ENCODE measurements at places on chromosomes 12 and 14.

- DNase-seq: no peak
Measured at GRCh38 chr14:88618476-88618875, 55.6 kb downstream of the ZC3H14 start.

DNA sequence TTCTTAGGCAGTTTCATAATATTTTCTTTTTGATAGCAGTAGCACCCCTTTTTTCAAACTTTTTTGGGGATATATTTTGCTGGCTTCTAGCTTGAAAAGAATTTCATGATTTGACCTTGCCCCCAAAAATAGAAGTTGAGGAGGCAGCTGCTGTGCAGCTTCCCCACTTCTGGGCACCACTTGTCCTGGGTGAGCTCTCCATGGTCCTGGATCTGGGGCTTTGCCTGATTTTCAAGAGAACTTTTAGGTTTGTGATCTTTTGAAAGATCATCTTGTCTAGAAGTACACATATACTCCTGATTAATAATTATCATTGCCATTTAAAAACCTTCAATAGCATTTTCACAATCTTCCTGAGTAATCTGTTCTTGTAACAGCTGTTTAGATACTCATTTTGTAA lies 271.6 kb downstream of the NPAS3 start:
- DNase-seq: no peak

DNA sequence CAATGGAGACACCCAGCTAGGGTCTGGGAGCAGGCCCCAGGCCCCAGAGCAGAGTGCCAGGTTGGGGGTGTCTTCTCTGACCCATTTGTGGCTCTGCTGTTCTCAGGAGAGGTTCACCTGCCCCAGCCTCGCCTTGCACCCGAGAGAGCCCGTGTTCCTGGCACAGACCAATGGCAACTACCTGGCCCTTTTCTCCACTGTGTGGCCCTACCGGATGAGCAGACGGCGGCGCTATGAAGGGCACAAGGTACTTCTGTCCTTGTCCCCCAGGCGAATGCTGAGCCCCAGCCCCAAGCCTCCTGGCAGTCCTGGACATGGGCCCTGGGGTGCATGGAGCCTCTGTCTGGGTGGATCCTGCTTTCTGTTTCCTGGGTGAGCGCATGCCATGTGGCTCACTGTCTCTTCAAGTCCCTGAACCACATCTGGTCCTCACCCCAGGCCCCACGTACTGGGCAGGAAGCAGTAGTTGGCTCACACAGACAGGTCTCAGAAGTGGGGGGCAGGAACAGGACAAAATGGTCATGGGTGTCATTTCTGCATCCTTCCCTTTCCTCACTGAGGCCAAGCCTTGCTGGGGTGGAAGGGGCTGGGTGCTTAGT lies 58.2 kb downstream of the BEGAIN start:
- no peak for DNase-seq

DNA sequence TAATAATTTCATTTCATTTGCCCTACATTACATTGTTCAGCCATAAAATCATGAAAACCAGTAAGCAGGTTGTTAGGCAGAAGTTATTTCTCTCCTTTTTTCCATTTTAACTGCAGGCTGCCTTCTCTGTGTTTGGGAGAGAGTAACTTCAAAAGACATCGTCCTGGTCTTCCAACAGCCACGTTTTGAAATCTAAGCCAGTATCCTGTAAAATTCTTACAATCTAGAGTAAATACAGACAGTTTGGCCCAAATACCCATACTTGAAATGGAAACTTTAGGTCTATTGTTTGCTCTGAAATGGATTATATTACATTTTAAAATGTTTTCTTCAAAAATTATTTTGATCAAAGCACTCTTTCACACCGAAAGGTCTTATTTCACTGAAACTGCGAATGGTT lies 66.1 kb upstream of the SLCO1C1 start:
- DNase-seq: no peak

GRCh38 chr12:110028323-110028722 lies 20.0 kb downstream of the C12orf76 start:
- DNase-seq: no peak

- no peak for DNase-seq
Measured at GRCh38 chr12:30996752-30997151, 70.2 kb downstream of the TSPAN11 start.

DNA sequence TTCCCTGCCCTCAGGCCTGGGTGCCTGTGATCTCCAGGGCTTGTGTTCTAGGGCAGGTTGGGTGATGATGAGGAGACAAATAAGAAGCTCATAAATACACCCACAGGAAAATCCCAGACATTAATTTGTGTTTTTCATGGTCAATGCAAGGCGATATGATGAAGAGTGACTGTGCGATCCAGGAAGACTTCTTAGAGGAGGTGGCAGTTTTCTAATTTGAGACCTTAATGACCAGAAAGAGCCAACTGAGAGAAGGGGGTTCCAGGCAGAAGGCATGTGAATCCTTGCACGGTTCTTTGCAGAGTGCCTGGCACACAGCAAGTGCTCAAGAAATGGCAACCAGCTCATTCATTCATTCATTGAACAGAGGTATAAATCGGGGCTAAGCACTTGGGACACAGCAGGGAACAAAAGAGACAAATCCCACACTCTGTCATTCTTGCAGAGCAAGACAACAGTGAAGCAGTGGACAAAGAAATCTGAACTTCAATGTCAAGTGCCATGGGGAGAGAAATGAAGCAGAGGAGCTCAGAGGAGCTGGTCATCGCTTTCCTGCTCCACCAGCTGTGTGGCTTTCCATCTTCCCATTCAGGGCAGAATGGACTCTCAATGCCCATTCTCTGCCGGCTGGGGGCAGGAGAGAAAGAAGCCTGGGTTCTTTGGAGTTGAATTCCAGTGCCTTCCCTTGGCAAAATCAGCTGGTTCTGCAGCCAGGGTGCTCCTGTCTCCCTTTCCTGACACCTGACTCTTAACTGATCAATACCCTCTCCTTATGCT lies 128.3 kb downstream of the AACS start:
- DNase-seq: no peak

GRCh38 chr12:116573776-116574175 lies 14.6 kb downstream of the MAP1LC3B2 start:
- DNase-seq: no peak

DNA sequence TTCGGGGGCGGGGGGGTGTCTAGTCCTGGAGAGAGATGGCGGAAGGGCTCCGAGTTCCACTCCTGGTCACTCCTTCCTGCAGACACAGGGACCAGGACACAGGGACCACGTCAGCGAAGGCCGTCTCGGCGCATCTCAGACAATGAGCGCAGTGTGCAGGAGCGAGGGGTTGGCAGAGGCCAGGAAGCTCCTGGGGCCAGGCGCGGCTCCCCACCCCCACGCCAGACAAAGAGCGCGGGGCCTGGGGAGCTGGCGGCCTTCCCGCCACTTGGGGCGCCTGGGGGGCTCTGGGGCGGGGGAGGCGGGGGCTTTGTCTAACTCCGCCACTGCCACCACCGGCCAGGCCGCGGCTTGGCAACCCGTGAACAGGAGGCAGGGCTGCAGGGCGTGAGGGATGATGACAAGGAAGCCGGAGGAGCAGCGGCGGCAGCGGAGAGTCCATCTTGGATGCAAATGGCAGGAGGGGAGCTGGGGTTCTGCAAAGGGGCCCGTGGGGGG lies 2.2 kb downstream of the CDK2AP1 start:
- peak; percentile 58 for DNase-seq

GRCh38 chr12:132465269-132466190 lies 24.4 kb upstream of the FBRSL1 start:
- no peak for DNase-seq

- DNase-seq: no peak
Measured at GRCh38 chr14:28875934-28876571, 109.5 kb downstream of the FOXG1 start.

DNA sequence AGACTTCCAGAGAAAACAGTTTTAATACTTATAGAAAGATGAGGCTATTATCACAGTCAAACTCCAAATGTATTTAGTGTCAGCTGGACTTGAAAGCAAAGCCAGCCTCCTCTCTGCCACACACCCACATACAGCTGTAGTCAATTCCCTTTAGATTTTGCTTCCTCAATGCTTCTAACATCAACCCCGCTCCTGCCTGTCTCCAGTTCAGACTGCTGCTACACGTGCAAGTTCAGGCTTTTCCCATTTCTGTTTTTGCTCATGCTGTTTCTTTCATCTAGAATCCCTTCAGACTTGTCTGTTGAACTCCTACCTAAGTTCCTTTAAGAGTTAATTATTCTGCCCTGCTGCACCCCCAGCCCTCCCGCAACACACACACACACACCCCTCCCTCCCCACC lies 380.0 kb downstream of the KCNH5 start:
- no peak for DNase-seq

DNA sequence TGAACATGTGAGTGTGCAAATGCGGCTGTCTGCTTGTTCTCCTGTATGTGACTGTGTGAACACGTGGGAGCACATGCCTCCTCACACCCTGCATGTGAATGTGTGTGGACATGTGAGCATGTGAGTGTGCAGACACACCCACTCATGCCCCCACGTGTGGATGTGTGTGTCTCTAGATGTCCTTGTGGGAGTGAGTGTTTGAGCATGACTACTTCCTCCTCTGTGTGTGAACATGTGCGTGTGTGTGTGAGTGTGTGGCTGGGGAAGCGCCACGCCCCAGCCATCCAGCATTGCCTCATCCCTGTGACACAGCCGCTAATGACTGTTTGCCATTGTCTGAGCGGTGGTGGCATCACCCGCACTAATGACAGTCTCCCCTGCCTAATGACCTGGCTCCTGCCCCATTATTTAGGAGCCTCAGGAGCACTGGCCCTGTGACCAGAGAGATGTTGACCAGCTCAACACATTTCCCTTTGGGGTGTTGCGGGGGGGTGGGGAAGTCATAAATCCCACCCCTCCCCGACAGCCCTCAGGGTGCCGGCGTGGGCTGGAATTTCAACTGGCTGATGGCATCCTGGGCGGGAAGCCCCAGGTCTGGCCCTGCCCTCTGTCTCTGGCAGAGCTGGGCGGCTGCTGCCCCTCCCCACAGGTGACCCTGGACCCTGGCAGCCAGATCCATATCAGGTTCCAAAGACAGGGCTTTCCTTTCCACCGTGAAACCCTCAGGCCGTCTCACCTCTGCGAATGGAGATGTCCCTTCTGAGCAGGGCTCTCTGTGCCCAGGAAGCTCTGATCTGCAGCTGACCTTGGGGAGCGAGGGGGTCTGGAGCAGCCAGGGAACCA lies 11.5 kb upstream of the KRT80 start:
- no peak for DNase-seq

GRCh38 chr12:8742501-8742900 lies 44.7 kb downstream of the RIMKLB start:
- no peak for DNase-seq

DNA sequence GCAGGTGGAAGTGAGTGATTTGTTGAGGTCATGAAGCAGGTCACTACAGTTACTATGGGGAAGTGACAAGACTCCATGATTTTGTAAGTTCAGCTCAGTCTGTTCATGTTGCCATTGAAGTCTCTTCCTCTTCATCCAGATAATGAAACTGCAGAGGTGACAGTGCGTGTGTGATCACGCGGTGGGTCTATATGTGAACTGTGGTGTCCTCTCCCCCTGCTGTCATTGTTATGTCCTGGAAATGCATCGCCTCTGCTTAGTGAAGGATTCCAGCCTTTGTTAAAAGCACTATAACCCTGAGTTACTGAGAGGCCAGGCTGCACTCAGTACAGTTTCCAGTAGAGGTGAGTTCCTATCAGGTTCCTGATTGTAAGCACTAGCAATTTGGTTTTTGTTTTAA lies 216.2 kb upstream of the RMST start:
- no peak for DNase-seq

GRCh38 chr12:32420356-32420755 lies 21.0 kb downstream of the FGD4 start:
- no peak for DNase-seq

DNA sequence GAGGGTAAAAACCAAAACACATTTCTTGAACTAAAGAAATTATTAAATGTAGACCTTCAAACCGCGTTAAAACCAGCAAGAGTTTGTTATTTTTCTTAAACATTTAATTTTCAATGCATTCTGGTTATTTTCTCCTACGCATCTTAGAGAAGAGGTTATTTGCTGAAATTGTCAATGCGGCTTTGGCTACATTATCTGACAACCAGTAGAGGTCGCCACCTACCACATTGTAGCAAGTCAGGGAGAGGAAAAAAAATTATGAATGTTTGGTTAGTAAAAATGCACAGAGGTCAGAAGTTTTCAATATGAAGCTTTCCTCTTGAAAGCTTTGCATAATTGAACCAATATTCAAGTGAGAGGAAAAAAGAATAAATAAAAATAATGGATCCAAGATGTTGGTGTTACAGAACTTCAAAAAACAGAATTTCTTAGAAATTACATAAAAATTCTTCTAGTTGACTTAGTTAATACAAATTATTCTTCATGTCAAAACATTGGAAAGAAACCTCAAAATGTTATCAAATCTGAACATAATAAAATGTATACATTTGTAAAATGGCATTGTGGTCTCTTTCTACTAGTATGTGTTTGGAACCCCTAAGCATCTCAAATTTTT lies 159.4 kb upstream of the TMTC2 start:
- DNase-seq: no peak

- no peak for DNase-seq
Measured at GRCh38 chr12:29278673-29279420, 102.1 kb downstream of the ERGIC2 start.

- DNase-seq: no peak
Measured at GRCh38 chr12:48221645-48222044, 18.6 kb upstream of the OR10AD1 start.

GRCh38 chr14:90777830-90778485 lies 38.3 kb downstream of the TTC7B start:
- no peak for DNase-seq

- no peak for DNase-seq
Measured at GRCh38 chr14:56176530-56176929, 58.3 kb downstream of the PELI2 start.

GRCh38 chr14:45242706-45243105 lies 10.3 kb downstream of the MIS18BP1 start:
- no peak for DNase-seq

- DNase-seq: no peak
Measured at GRCh38 chr14:36901861-36902260, 240.2 kb downstream of the PAX9 start.
